Bladder microvascular endothelial cell (primary cell): ENCODE measurements at places on chromosomes 2 and 18. TPM values are rescaled to one million over a fixed set of nuclear protein-coding genes. Genes with fewer than 3 reads are reported as not detected.

Gene RNPEPL1
- total RNA-seq: 24.8 and 49.9 TPM in 2 replicates

Gene LOXHD1
- 0.06 and 0.16 TPM in 2 replicates for total RNA-seq

Gene AMER3
- not detected in 2 replicates for total RNA-seq

Gene RUFY4
- not detected in 2 replicates for total RNA-seq

Gene KIF3C
- total RNA-seq: 6.2 and 17.6 TPM in 2 replicates

Gene RSAD2
- 1.9 and 5.3 TPM in 2 replicates for total RNA-seq

Gene GALR1
- total RNA-seq: not detected in 2 replicates

Gene DQX1
- total RNA-seq: 0.16 TPM in 1 of 2 replicates, not detected in the other

Gene VIT
- not detected in 2 replicates for total RNA-seq

Gene RPIA
- total RNA-seq: 21.0 and 22.7 TPM in 2 replicates

Gene TNFAIP6
- total RNA-seq: 0.13 TPM in 1 of 2 replicates, not detected in the other

Gene CNDP1
- total RNA-seq: not detected in 2 replicates

Gene GLI2
- total RNA-seq: under 0.01 TPM in 1 of 2 replicates, not detected in the other

Gene TNFRSF11A
- 4.4 and 21.5 TPM in 2 replicates for total RNA-seq

Gene UPP2
- not detected in 2 replicates for total RNA-seq

Gene UGT1A8
- not detected in 2 replicates for total RNA-seq

Gene CAPN14
- under 0.01 and 0.13 TPM in 2 replicates for total RNA-seq

Gene LCT
- under 0.01 TPM in 1 of 2 replicates, not detected in the other for total RNA-seq

Gene RGPD3
- total RNA-seq: under 0.01 and 0.19 TPM in 2 replicates

Gene KLHL14
- total RNA-seq: 0.16 and 0.44 TPM in 2 replicates

Gene WDR7
- 15.2 and 64.3 TPM in 2 replicates for total RNA-seq

Gene SMC6
- 18.1 and 37.7 TPM in 2 replicates for total RNA-seq

Gene ALPI
- total RNA-seq: not detected in 2 replicates

Gene FANCL
- total RNA-seq: 13.3 and 26.9 TPM in 2 replicates

Gene HOXD8
- total RNA-seq: 12.6 and 13.1 TPM in 2 replicates

Gene LDLRAD4
- 5.8 and 24.7 TPM in 2 replicates for total RNA-seq

Gene EVA1A
- total RNA-seq: 74.0 and 127 TPM in 2 replicates

Gene SLC4A5
- total RNA-seq: 0.38 TPM in 1 of 2 replicates, not detected in the other

Gene KCNJ13
- not detected in 2 replicates for total RNA-seq

Gene CXCR1
- total RNA-seq: not detected in 2 replicates

Gene FAM237A
- not detected in 2 replicates for total RNA-seq

Gene CDKL4
- total RNA-seq: 0.16 and 0.19 TPM in 2 replicates

Gene GKN1
- not detected in 2 replicates for total RNA-seq

Gene MOGAT1
- not detected in 2 replicates for total RNA-seq

Gene BMP10
- not detected in 2 replicates for total RNA-seq

Gene B4GALT6
- 1.9 and 7.0 TPM in 2 replicates for total RNA-seq

Gene CD207
- 0.16 TPM in 1 of 2 replicates, not detected in the other for total RNA-seq

Gene ABCB11
- total RNA-seq: under 0.01 TPM in 2 replicates

Gene USP37
- 8.1 and 15.1 TPM in 2 replicates for total RNA-seq

Gene HOXD12
- total RNA-seq: not detected in 2 replicates

Gene PFN4
- 0.19 and 0.32 TPM in 2 replicates for total RNA-seq

Gene CARF
- total RNA-seq: 1.9 and 3.5 TPM in 2 replicates
